Fibroblast of skin of right biceps (primary cell): ENCODE measurements at places on chromosomes 11 and 22.
A peak's percentile ranks its signal among the peaks of the same experiment; 100 is the strongest.

- DNase-seq: no peak
These were observed 2.0 kb downstream of the ST14 start for GRCh38 chr11:130161441-130162145.

GRCh38 chr11:24779791-24780190 is 282.9 kb downstream of the LUZP2 start:
- no peak for DNase-seq

DNA sequence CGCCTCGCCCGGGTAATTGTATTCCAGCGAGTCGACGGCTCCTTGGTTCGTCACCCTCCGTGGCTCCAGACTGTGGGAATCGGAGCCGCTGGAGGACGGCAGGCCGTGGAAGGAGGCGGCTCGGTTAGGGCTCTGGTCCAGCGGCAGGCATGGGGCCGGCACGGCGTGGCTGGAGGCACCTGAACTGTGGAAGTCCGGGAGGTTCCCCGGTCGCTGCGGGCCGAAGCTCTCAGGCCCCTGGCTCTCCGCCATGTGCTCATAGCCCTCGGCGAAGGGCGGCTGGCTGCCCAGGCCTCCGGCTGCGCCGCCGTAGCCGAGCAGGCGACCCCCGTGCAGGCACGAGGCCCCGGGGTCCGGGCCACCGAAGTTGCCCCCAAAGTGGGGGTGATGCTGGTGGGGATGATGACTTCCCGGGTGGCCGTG is 1.7 kb downstream of the MN1 start:
- no peak for DNase-seq

DNA sequence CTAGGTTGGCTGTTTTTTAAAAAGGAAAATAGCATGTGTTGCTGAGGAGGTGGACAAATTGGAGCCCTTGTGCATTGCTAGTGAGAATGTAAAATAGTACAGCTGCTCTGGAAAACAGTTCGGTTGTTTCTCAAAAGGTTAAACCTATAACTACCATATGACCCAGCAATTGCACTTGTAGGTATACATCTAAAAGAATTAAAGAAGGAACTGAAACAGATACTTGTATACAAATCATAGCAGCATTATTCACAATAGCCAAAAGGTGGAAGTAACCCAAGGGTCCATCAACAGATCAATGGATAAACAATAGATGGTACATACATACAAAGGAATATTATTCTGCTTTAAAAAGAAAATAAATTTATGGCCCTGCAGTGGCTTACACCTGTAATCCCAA is 111.4 kb downstream of the CSTPP1 start:
- no peak for DNase-seq

DNA sequence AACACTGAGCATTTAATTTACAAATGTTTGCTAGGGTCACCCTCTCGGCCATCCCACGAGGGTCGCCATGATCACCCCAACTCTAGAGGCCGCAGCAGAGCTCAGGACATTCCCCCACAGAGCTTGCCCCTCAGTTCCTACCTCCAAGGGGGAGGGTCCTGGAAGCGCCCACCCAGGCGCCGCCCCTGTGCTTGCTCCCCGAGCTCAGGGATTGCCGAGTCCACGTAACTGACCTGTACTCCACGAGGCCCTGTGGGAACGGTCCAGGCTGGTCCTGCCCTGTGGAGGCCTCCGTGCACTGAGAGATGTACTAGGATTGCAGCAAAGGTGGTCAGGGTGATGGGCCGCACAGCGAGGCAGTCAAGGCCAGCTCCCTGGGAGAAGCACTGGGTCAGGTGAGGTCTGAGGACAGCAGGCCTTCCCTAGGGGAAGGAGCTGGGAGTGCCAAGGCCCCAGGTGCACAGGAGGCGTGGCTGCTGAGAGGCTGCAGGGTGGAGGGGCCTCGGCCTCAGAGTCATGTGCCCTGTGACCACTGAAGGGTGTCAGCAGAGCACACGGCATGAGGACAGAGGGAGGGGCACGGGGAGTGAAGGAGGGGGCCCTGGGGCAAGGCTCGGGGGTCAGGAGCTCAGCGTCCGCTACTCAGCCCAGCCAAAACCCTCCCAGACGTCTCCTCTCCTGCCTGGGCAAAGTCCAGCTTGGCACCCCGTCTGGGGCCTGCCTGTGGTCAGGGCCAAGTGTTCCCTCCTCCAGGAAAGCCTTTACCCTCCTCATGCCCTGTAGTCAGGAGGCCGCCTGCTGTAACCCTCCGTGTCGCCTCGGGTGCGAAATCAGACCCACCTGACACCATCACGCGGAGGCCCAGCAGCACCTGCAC is 2.4 kb upstream of the MIOX start:
- no peak for DNase-seq

DNA sequence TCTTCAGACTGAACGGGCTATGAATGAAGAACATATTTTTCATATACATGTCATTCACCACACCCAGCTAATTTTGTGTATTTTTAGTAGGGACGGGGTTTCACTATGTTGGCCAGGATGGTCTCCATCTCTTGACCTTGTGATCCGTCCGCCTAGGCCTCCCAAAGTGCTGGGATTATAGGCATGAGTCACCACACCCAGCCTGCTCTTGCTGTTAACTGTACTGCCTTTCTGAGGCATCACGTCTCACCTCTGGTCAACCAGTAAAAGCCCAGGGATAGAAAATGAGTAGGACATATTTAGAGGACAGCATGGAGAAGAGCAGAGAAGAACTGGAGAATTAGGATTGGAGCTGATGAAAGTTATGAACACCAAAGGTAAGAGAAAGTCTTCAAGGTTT is 55.6 kb downstream of the APOL3 start:
- DNase-seq: peak; percentile 30

GRCh38 chr11:58576887-58577471 is 1.3 kb upstream of the LPXN start:
- DNase-seq: peak; percentile 57

GRCh38 chr11:85798361-85798760 is 12.6 kb downstream of the SYTL2 start:
- no peak for DNase-seq

DNA sequence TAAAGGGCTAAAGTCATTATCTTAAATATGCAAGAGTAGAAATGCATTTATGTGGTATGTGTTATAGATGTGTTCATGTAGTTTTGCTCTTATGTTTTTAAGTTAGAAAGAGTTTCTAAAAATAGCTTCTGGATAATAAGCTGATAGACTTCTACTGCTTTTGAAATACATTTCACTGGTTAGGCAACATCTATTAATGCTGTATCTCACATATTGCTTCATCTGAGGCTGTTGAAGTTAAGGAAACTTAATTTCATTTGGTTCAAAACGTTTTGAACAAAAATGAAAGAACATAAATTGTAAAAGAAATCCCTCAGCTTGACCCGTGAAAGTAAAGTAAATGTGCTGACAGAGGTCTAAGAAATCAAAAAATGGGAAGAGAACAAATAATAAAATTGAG is 164.0 kb upstream of the CTSC start:
- DNase-seq: no peak

DNA sequence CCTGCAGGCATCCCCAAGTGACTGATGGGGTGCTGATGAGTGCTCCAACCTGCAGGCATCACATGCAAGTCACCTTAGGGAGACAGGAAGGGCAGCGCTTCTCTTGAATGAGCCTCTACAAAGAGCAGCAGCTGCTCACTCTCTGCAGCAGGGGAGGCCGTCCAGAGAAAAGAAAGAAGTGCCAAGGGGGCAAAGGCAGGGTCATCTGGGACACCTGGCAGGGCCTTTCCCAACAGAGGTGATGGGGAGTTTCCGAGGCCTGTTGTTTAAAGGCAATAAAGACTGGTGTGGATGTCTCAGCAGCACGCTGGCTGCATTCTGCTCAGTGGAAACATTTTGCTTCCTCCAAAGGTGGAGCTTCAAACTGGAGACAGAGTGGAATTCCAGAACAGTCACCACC is 113.7 kb downstream of the ETS1 start:
- DNase-seq: no peak

DNA sequence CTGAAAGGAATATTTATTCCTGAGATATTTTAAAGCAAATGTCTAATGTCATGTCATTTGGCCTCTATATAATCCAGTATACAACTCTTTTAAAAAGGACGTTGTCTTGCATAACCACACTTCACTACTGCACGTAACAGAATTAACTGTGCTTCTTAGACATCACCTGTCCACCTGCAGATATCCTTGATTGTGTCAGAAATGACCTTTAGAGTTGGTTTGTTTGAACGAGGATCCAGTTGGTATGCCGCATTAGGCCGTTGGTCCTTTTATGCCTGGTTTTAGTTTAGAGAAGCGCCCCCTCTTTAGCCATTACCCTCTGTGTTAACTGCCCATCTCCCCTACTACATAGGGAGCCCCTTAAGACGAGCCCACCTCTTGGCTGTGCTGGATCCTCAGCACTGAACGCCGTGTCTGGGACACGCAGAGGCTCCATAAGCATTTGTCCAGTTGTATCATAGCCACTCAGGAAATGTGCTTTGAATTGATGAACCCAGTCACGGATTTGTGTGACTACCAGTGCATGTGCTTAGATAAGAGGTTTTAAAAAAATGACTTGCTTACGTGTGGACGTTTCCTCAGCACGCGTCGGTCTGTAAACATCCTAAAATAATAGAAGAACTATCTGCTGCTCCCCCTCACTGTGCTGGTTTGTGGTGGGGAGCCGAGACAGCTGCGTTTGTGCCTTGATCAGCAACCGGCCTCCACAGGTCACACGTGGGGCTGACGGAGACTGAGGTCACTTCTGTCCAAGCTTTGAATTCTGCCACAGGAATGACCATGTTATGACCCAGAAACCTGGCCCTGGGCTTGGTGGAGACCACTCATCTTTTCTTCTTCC is 4.0 kb downstream of the MICAL2 start:
- DNase-seq: no peak

DNA sequence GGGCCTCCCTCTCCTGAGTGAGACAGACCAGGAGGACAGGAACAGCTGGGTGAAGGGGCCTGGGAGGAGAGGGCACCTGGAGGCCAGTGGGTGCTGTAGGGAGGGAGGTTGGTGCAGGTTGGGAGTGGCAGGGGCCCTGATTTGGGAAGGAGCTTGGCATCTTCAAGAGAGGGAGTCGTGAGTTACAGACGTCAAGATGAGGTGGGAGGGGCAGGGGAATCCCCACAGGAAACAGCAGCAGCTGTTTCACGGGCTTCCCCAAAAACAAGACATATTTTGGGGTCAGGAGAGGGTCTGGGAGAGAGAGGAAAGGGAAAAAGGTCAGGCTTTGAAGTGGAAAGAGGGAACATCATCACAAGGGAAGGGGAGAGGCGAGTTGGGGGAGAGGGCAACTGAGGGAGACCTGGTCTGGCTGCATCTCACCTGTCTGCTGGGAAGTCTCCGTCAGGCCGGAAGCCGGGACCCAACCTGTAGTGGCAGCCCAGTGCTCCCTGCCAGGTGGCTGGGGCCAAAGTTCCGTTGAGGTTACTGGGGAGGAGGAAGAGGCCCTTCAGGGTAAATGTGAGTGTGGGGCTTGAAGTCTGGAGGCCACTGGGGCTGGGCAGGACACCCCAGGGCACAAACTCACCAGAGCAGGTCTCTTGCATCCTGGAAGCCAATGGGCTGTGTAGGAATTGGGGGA is 4.4 kb downstream of the NAALADL1 start:
- DNase-seq: no peak

GRCh38 chr11:3147257-3147619 is 17.9 kb downstream of the OSBPL5 start:
- DNase-seq: no peak

DNA sequence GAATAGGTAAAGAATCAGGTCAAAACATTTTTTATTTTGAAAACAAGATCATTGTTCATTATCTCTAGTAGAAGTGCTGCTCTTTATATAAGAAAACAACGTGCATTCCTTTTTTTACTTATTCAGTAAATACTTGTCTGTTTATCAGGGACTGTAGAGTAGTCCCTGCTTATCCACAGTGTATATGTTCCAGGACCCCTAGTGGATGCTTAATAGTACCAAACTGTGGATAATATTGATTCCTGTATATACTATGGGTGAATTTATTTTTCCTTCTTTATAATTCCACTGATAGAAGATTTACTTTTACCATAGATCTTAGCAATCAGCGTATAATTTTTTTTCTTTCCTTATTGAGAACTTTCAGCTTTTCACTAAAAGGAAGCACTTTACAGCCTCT is 32.6 kb downstream of the CEP295 start:
- DNase-seq: no peak

DNA sequence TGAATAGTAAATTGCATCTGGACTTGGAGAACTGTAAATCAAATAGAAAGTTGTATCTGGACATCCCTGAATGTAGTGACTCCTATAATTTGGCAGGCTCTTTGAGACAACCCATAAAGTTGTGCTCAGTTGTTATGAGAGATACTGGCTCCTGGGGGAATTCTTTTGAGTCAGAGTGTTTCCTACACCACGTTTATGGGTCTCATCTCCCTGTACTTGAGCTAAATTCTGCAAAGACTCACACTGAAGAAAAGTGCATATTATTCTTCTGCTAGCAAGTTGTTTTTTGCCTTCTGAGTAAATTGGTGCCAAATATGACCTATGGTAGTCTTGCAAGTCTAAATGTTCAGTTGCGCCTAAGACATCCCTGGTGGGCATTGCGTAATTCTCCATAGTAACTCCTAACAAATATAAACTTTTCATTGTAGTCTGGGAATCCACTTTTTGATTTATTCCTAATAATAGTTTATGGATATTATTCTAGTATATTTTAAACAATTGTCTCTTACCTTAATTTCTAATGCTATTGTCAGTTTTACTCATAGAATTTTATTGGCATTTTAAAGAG is 5.0 kb downstream of the ZNF215 start:
- peak; percentile 11 for DNase-seq

GRCh38 chr11:19160847-19161246 is 40.9 kb downstream of the CSRP3 start:
- no peak for DNase-seq

DNA sequence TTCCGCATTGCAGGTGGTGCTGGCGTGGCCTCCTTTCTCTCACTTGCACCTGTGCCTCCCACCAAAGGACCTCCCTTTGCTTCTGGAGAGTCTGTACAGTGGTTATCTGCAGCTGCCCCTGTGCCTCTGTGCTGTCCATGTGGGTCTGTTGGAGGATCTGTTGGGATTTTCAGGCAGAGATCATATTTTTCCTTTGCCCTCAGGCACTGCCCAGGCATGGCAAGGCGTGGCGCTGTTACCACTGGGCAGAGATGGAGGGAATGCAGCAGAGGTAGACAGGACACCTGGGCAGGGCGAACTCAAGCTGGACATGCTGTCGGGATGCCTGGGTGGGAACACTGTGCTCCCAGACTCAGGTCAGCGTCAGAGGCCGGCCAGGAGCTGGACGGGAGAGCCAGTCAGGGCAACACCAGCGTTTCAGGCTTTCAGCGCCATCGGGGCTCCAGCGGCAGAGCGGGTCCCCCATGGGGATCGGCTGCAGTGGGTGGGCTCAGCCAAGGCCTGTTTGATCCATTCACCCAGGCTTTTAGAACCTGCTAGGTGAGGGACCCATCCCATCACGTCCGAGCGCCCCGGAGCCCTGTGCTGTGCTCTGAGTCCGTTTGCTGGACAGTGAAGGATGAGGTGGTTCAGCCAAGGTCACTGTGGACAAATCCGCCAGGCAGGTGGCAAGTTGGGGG is 718.9 kb downstream of the BRD1 start:
- no peak for DNase-seq

DNA sequence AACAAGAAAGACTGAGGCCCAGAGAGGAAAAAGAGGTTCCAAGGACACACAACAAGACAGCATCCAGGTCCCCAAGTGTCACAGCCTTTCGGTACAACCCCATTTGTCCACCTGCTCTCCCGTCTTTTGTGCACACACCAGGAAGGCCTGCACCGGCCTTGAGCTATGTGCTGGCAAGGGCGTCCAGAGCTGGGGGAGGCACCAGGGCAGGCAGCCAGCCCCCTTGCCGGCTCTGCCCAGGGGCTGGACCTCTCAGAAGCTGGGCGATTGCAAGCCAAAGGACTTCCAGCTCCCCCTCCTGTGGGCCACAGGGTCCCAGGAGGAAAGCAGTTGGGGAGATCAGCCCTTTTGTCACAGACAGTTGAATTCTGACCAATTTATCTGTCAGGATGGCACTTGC is 210.5 kb downstream of the MN1 start:
- DNase-seq: no peak

GRCh38 chr11:1889224-1889930 is 2.3 kb downstream of the PRR33 start:
- DNase-seq: no peak
